Stimulated activated CD4-positive, alpha-beta T cell treated with anti-CD3 and anti-CD28 coated beads, Interleukin-12 subunit alpha, Interleukin-12 subunit beta, amount 100 ng/mL, for 48 hours (primary cell): ENCODE measurements at places on chromosomes 5 and 9.

- DNase-seq: no peak
These were observed 344.5 kb downstream of the PRR16 start for GRCh38 chr5:120808606-120809005.

DNA sequence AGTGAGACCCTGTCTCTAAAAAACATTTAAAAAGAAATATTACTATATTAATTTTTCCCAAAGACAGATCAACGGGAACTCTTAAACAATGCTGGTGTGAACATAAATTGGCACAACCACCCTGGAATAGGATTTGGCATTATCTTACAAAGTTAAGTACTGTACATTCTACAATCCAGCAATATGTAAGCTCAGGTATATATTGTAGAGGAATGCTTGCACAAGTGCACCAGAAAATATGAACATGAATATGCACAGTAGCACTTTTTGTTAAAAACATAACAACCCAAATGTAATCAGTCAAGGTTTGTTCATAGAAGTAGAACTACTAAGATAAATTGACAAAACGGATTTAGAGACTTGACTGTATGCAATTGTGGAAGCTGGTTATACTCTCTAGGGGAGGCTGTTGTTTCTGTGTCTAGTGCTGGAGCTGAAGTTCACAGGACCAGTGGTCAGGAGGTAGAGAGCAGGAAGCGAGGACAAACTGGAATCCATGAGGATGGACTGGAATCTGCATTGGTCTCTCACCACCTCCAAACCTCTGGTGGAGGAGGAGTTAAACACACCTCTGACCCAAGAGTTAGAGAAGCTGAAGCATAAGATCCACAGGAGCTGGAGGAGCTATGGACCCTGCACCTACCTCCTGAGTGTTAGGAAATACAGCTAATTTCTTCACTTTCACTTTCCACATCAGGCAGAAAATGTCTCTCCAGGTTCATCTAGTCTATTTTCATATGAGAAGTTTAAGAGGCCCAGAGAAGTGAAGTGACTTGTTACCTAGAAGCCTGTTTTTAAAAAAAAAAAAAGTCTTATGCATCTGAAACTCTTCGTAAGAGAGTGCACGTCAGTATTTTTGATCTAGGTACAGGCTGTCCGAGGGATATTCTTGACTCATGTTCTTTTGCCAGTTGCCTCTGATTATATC is 20.3 kb upstream of the RIC1 start:
- no peak for DNase-seq

- no peak for DNase-seq
These were observed 311.9 kb downstream of the MAN2A1 start for GRCh38 chr5:110001648-110002047.

GRCh38 chr5:6175172-6175854 is 203.0 kb downstream of the MED10 start:
- no peak for DNase-seq

GRCh38 chr5:114702136-114702535 is 340.3 kb downstream of the KCNN2 start:
- DNase-seq: no peak

GRCh38 chr9:88723751-88724150 is 188.8 kb downstream of the NXNL2 start:
- DNase-seq: no peak

- DNase-seq: no peak
These were observed 20.6 kb downstream of the SLC38A9 start for GRCh38 chr5:55691265-55692105.

DNA sequence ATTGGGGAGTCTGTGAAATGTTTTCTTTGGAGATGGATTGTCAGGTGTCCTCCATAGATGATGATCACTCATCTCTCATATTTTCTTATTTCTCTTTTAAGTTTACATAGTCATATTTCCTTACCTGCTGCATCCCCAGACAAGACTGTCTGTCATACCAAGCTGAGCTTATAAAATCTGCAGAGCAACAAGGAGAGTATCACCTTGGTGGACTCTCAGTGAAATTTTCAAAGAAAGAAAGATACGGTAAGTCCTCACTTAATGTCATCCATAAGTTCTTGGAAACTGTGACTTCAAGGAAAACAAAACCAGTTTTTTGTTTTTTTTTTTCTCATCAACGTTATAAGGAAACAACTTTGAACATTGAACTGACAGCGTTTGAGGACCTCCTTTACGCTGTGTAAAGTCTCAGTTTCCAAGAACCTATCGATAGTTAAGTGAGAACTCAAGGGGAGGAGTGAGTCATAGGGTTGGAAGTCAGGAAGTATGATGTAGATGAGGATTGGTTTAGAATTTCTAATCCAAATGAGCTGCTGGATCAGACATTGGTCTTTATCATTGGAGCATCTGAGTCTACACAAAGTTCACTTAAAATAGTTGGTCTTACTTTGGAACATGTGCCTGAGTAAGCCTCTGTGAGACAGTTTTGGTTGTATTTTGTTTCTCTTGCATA is 45.5 kb downstream of the SPIN1 start:
- DNase-seq: no peak

DNA sequence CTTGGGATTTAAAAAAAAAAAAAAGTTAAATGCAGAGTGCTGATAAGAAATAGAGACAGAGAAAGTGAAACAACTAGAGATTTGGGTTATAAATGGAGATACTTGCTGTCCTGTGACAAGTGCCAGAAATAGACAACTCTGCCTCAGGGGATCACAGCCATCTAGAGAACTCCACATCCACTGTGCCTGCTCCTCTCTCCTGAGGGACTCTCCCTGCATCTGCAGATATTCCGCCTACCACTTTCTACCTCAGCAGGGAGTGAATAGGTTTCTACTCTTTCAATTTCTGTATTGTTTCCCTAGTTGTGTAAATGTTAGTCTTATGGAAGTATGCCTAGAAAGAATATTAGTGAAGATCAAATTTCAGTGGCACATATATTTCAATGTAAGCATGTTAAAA is 307.2 kb downstream of the HTR1A start:
- DNase-seq: no peak

DNA sequence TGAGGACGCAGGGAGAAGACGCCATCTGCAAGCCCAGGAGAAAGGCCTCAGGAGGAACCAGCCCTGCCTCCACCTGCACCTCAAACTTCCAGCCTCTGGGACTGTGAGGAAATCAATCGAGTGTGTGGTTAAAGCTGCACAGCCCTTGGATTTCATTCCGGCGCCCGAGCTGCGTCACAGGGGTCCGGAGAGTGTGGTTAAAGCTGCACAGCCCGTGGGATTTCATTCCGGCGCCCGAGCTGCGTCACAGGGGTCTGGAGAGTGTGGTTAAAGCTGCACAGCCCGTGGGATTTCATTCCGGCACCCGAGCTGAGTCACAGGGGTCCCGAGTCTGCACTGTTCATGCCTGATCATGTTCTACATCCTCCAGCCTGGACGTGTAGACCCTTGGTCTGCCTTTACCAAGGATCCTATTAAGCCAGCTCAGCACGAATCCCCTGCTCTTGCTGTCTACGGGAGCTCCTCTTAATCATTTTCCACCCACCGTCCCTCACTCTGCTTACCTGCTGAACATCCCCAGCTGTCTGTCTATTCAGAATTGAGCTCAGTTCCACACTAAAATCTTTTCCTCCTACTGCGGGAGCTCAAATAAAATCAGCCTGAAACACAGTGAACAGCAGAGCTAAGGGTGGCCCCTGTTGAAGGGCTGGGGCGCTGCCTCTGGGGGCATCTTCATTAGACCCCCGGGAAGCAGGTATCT is 73.0 kb upstream of the OLFM1 start:
- no peak for DNase-seq

- DNase-seq: no peak
These were observed 548.3 kb upstream of the CDH18 start for GRCh38 chr5:20536341-20536740.

GRCh38 chr5:83077662-83078261 is 415 bp downstream of the XRCC4 start:
- peak; percentile 5 for DNase-seq

DNA sequence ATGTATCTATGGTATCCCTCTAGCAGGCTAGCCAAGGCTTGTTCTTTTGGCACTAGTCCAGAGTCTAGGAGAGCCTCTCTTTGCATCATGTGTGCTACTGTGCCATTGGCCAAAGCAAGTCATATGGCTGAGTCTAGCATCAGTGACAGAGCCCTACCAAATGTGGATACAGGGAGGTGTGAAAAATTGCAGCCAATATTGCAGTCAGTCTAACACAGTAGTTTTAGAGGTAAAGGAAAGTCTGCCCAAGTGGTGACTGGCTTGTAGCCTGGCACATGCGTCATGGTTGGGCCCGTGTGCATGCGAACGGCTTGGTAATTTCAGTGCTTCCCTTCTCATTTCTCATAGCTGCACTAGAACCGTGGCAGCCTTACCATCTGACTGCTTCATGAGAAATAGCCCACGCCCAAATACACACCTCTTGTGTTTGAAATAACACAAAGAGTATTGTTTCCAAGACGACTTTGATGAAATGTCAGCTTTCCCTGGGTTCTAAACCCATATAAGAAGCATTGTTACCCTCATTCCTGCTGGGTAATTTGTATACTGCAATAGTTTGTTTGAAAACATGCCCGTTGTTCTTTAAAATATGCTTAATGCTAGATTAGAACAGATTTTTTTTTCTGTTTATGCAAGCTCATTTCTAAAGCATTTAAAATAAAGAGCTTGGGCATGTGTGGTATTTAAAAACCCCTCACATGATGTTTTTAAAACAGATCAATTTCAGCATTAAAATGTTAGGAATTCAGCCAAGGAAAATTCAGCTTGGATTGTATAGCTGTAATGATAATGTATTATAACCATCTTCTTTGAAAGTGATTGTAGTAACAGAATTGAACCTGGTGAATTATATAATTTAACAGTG is 113.2 kb downstream of the TLE4 start:
- DNase-seq: no peak

GRCh38 chr5:91343916-91344315 is 39.2 kb downstream of the ARRDC3 start:
- no peak for DNase-seq

DNA sequence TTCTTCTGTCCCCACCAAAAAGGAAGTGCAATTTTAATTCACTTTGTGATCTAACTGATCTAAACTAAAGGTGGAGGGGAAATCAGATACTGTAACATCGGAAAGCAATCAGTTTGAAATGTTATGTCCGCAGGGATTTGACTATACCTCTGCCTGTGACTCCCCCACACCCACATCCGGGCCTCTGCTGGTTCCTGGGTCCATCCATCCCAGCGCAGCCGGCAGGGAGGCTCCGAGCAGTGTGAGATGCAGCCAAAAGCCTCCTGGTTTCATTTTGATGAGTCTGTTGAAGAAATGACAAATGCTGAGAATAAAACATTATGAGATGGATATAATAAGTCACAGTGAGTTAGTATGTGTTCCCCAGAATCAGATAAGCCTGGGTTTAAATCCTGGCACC is 8.6 kb downstream of the FSTL4 start:
- no peak for DNase-seq

DNA sequence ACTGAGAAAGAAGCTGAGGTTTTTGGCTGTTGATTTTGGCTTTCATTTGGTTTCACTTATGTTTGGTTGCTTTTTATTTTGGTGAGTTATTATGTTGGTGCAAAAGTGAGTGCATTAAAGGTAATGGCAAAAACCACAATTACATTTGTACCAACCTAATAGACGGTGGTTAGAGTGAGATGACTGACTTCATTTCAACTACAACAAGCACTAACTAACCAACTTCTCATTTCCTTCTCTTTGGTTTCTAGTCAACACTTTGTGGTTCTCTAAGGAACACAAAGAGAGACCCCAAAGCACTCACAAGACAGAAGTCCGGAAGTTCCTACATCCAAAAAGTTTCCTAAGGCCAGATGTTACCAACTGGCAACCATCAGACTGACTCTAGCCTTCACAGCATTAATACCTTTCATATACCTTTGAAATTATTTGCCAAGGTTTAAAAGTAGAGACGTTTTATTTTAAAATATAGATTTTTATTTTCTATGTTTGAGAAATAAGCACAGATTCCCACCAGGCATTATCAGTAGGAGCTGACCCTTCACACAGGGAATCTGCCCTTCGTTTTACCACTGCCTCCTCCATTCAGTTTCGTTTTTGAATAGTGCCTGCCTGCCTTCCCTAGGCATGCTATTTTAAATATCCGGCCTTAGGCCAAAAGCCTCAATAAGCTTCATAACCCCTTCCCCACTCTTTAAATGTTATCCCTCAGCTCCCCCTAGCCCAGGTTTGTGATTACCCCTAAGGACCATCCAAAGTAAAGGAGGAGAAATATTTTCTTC is 301.1 kb upstream of the PTGER4 start:
- DNase-seq: no peak

DNA sequence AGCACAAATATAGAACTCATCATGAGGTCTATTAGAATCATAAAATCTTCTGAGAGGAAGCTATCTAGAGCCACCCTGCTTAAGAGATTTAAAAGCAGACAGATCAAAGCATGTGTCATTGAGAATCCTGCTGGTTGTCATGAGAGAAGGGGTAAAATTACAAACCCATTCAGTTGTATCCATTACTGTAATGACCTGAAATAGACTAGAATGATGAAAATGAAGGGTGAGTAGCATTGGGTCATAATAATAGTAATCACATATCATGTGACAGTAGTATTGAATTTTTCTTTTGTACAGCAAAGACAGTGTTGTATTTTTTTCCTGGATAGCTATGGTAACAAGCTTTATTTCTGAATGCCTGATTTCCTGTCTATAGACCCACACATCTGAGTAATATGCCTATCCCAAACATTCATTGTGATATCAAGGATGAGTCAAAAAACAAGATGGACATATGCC is 149.0 kb downstream of the PDE4D start:
- DNase-seq: no peak

DNA sequence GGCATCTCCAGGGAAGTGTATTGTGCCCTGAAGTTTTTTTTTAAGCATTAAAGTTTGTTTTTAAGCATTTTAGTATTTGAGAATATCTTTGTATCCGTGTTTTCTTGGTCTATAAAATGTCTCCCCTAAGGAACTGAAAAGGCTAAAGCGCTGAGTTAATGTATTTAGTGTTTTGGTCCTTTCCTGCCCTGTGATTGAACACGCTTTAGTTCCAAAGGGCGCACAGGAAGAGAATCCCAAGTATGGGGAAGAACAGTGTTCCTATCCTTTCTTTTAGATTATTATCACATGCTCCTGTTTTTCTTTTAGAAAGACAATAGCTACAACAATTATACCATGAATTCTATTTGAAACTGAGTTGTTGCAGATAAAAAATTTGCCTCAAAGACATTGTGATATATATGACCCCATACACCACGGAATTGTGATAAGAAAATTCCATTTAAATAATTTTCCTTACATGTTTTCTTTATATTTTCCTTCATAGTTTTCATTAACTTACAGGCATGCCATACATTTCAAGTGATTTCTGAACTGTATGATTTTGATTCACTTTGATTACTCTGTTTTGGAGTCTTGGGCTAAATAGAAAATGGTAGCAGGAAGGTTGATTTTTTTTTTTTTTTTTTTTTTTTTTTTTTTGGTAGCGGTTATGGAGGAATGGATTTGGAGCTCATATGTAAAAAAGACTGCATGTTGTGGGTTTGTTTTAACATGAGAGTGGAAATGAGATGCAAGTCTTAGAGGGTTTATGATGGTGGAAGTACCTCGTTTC is 3.1 kb downstream of the HSPA4 start:
- no peak for DNase-seq

GRCh38 chr5:174668349-174668748 is 56.0 kb upstream of the MSX2 start:
- DNase-seq: no peak
